ENCODE measurements at places on chromosomes 1 and 21. TPM values are rescaled to one million over a fixed set of nuclear protein-coding genes. Genes with fewer than 3 reads are reported as not detected.
A peak's percentile ranks its signal among the peaks of the same experiment; 100 is the strongest.

The TP73 gene
- 0.82 TPM for total RNA-seq

The INAVA gene
- 25.1 TPM for total RNA-seq

The FCAMR gene
- total RNA-seq: not detected

The ZSWIM5 gene
- total RNA-seq: 0.32 TPM

The DSTYK gene
- 18.4 TPM for total RNA-seq

The OR2L5 gene
- not detected for total RNA-seq

The OR4F16 gene
- total RNA-seq: not detected

The TDRD5 gene
- total RNA-seq: 0.12 TPM

The S100A14 gene
- total RNA-seq: 332 TPM

The TNFAIP8L2 gene
- not detected for total RNA-seq

The SERTAD4 gene
- not detected for total RNA-seq

The SLAMF6 gene
- not detected for total RNA-seq

The TMEM52 gene
- 0.91 TPM for total RNA-seq

The SV2A gene
- 0.12 TPM for total RNA-seq

DNA sequence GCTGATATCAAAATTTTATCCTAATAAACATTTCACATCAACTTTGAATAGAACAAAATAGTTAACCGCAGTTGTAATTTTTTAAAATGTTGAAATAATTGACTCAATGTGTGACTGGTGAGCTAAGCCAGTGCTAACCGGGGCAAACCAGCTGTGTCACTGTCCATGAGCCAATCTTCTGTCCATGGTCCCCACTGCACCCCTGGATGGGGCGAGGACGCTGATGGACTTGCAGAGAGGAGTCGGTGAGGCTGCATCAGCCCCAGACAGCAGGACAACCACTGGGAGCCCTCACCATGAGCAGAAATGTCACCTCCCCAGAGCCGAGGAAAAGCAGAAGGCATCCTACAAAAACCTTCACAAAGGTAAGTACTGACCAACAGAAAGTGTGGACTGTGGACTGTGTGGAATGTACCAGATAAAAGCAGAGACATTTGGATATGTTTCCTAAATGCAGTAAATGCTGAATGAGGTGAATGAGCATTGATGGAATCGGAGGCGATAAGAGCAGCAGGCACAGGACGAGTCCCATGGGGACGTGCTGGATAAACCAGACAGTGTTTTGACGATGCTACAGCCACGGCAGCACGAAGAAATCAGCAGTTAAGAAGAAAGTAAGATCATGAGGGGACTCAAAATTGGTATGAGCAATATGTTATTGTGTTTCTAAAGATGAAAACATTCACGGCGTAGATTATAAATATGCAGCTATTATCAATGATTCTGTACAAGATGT is 115.0 kb upstream of the BACE2 start:
- DNase-seq: no peak

DNA sequence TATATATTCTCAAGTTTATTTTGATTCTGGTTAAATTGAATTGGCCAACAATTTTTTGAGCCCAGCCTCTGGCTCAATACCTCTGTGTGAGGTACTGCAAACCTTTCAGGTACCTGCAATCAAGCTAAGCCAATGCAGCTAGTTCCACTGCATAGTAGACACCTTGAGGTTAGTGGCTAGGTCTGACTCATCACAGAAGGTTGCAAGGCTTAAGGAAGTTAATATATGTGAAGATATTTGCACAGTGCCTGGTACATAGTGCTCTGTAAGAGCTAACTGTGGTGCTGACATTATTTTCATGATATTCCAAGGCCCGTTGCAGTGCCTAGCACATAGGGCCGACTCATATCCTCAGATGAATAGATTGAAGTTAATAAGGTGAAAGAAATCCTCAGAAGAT is 330.5 kb upstream of the KAZN start:
- DNase-seq: peak; percentile 5

GRCh38 chr1:3001471-3002348 is 19.6 kb upstream of the ACTRT2 start:
- no peak for DNase-seq

GRCh38 chr1:210340311-210340710 is 11.6 kb downstream of the HHAT start:
- DNase-seq: no peak

- no peak for DNase-seq
These were observed 292.0 kb upstream of the ADAMTS5 start for GRCh38 chr21:27258742-27259448.

GRCh38 chr1:162476620-162477019 is 21.0 kb upstream of the UHMK1 start:
- DNase-seq: no peak

DNA sequence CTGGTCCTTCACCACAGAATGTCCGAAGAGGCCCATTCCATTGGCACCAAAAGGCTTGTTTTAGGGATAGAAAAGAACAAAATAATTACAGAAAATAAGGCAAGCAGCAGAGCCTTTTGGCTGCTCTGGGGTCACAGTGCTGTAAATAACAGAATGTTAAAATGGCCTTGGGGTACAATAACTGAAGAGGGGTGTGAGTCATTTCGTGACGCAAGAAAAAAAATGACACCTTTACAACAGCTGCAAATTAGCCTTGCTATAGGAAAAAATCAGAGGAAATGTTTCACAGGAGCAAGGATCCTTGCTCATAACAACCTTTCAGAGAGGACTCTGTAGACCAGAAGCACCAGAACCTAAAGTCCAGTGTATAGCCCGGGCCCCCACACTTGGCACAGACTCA is 483.4 kb downstream of the OMA1 start:
- peak; percentile 66 for DNase-seq

- DNase-seq: no peak
These were observed 2.0 kb upstream of the MTARC1 start for GRCh38 chr1:220784751-220785150.

GRCh38 chr21:37994211-37994610 is 78.0 kb upstream of the KCNJ6 start:
- DNase-seq: no peak

GRCh38 chr1:10835822-10836421 is 39.5 kb upstream of the CASZ1 start:
- DNase-seq: peak; percentile 39

DNA sequence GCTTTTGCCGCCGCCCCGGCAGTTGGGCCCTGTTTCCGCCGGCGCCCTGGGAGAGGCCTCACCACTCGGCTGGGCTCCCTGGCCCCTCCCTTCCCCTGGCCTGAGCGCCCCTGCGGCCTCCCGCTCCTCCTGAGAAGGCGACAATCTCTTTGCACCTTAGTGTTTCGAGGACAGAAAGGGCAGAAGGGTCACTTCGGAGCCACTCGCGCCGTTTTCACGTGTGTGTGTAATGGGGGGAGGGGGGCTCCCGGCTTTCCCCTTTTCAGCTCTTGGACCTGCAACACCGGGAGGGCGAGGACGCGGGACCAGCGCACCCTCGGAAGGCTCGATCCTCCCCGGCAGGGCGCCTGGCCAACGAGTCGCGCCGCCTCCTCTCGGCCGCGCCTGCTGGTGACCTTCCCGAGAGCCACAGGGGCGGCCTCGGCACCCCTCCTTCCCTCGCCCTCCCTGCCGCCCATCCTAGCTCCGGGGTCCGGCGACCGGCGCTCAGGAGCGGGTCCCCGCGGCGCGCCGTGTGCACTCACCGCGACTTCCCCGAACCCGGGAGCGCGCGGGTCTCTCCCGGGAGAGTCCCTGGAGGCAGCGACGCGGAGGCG is 432 bp upstream of the SIM2 start:
- peak; percentile 69 for DNase-seq

GRCh38 chr1:98277118-98277517 is 356.3 kb upstream of the DPYD start:
- peak; percentile 23 for DNase-seq

DNA sequence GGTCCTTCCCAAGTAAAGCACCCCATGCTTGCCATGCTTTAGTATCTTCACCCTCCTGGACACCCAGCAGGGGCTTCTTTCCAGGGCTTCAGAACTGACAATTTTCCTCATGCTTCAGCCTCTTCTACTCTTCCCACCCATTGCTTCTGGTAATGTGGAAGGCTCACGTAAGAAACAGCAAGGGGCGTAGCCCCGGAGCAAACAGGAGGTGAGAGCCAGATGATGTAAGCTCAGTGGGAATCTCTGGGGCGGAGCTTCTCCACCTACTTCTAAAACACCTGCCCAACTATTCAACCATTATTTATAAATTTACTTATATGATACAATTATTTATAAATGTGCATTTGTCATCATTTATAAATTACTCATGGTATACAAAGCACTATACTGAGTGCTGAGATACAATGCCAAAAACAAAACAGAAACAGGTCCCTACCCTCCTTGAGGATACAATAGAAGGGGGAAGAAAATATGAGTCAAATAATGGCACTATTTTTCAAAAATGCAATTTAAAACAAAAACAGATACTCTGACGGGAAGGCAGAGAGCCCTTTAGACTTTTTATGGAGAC is 140.1 kb upstream of the CAMK1G start:
- peak; percentile 47 for DNase-seq

DNA sequence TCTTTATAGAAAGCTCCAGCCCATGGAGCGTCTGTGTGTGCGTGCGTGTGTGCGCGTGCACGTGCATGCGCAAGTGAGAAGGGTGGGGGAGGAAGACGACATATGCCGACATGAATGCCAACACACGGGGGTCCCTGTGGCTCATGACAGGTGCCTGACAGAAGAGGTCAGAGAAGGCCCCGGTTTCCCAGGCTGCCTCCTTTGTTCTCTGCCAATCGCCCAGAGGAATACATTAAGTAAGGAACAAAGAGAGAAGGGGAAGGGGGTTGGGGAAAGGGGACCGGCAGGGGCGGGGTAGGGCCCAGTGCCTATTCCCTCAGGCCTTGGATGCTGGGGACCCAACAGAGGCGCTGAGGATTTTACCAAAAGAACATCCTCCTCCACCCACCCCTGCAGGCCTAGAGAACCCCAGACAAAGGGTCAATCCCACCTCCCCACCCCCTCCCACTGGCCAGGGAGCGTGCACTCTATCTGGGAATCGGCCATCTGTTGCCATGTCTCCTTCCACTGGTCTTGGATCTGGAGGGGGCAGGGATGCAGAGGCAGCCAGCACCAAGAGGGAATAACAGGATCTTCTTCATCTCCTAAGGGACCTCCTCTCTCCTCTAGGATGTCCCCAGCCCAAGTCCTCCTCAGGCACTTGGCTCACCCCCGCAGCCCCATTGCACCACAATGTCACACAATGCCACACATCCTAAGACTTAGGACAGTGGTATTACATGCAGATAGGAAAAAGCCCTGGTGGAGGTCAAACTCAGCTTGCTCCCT is 39.4 kb downstream of the PIK3C2B start:
- DNase-seq: no peak

- DNase-seq: no peak
These were observed 120.8 kb upstream of the GADD45A start for GRCh38 chr1:67564193-67564592.

- peak; percentile 91 for DNase-seq
These were observed 1.4 kb downstream of the UCK2 start for GRCh38 chr1:165828669-165829329.

DNA sequence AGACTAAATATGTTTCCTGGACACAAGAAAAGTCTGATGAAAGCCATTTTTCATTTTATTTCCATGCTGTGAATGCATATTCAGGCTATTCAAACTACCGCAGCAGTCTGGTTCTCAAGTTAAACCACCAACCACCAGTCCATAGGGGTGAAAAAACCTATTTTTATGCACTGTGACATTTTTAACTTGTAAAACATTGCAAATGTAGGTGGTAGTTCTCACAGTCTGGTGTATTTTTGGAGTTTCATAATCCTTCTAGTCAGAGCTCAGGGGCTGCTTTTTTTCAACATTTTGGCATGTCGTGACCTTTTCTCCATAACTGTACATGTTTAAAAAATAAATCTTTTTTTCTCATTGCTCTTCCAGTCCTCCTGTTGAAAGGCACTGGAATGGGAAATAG is 907.6 kb upstream of the ADGRL2 start:
- no peak for DNase-seq

DNA sequence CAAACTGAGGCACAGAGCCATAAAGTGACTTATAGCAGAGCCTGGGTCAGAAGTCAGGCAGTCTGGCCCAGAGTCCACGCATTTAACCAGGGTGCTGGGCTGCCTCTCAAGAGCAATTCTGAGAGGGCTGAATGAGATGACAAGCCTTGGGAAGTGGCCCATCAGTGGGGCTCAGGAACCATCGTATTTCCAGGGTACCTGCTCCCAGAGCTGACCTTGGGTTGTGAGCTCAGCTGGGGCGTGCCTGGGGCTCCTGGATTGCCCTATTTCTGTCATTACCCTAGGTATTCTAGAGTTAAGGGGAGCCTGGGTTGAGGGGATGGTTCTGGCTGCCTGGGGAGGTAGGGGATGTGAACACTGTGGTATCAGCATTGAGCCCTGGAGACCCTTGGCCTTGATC is 49.4 kb downstream of the LGR6 start:
- DNase-seq: no peak

- DNase-seq: no peak
These were observed 1.2 kb downstream of the KRTAP10-5 start for GRCh38 chr21:44579056-44579832.

GRCh38 chr1:96508233-96508632 is 213.4 kb upstream of the PTBP2 start:
- no peak for DNase-seq

GRCh38 chr1:221093903-221094791 is 214.9 kb downstream of the HLX start:
- no peak for DNase-seq

Data from MCF 10A (cell line).